ENCODE measurements at places on chromosomes 12 and 14. TPM values are rescaled to one million over a fixed set of nuclear protein-coding genes. Genes with fewer than 3 reads are reported as not detected.

The SOAT2 gene
- 0.81 TPM for total RNA-seq

DNA sequence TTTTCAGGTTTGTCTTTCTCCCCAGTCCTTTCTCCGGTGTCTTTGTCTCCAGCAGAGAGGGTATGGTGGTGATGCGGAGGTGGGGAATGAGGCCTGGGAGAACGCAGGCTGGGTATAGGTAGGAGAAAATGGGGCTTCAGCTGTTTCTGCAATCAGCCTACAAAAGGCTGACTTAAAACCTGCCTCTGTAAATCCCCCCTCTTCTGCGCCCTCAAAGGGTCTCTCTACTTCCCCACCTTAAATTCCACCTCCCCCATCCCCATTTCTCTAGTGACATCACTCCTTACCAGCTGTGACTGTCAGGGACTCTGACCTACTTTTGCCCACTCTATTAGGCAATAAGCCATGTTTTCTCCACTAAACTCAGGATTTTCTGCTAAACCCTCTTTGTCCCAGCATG, 8.1 kb upstream of the RIMKLB start:
- no peak for DNase-seq

GRCh38 chr12:666766-667308, 3.6 kb upstream of the NINJ2 start:
- peak; percentile 47 for DNase-seq

- DNase-seq, result no peak
Observed at GRCh38 chr12:57340104-57340503, 89.1 kb upstream of the STAC3 start.

DNA sequence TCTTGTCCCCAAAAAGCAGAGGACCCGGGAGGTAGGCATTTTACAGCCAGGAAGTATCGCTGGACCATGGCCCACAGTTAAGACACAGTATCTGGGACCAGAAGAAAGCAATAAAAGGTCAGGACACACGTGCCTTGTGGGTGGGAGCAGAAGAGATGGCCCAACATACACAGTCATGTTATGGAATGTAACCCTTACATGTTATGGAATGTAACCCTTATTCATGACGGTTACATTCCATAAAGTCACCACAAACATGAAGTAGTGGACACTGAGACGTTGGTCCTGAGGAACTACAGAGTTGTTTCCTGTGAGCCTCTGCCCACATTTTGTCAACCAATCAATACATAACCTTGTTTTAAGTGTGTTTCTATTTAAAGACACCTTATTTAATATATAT, 285.6 kb upstream of the FKBP4 start:
- DNase-seq, result no peak

DNA sequence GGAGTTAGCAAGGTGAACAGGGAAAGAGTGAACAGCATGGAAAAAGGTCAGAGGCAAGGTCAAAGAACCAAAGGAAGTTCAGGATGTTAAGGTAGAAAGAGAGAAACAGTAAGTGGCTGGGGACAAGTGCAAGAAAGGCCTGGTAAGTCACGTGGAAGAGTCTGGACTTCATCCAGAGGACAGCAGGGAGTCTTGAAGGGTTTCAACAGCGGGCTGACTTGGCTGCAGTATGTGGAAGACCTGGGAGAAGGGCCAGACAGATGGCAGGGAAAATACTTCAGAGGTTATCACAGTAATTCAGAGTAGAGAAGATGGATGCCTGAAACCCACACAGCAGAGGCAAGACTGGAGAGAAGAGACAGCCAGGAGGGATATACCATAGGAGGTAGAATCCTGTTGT, 34.0 kb downstream of the CIT start:
- DNase-seq, result no peak

- DNase-seq, result no peak
Observed at GRCh38 chr12:60421741-60422140, 825.9 kb downstream of the SLC16A7 start.

Data from activated naive CD4-positive, alpha-beta T cell treated with anti-CD3 and anti-CD28 coated beads for 36 hours (primary cell).